ENCODE measurements at places on chromosomes 16 and 17.

- DNase-seq = peak; percentile 88
These were observed at the start of gene TMC7 for GRCh38 chr16:18983565-18984434. TSS of gene TMC7 (plus strand) at chr16:18983934. CDS start at chr16:18984064, 130 bp downstream.

DNA sequence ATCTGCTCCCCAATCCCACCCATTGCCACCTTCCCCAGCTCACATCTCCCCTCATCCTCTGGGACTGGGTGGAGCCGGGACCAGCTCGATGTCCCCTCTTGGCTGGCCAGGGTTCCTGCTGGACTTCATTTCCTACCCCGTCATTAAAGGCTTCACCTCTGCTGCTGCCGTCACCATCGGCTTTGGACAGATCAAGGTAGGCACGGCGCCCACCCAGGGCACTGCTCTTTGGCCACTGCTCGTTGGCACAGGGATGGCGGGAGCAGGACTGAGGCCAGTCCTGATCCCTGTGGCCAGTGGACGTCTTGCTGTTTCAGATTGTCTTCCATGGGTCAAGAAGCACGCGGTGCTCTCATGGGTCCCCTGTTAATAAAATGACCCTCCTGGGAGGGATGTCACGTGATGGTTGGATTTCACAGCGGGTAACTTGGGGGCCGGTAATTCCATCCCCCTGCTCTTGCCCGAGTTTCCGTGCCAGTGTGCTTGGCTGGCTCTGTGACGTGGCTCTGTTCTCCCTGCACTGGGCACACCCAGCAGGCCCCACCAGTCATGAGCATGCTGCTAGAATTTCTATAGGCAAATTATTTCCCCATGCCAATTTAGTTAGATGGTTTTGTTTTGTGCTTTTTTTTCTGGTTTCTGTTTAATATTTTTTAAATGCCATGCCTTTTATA is 3.1 kb downstream of the SLC26A11 start:
- no peak for DNase-seq

GRCh38 chr17:10114931-10115535 is 83.4 kb downstream of the GAS7 start:
- peak; percentile 91 for DNase-seq

DNA sequence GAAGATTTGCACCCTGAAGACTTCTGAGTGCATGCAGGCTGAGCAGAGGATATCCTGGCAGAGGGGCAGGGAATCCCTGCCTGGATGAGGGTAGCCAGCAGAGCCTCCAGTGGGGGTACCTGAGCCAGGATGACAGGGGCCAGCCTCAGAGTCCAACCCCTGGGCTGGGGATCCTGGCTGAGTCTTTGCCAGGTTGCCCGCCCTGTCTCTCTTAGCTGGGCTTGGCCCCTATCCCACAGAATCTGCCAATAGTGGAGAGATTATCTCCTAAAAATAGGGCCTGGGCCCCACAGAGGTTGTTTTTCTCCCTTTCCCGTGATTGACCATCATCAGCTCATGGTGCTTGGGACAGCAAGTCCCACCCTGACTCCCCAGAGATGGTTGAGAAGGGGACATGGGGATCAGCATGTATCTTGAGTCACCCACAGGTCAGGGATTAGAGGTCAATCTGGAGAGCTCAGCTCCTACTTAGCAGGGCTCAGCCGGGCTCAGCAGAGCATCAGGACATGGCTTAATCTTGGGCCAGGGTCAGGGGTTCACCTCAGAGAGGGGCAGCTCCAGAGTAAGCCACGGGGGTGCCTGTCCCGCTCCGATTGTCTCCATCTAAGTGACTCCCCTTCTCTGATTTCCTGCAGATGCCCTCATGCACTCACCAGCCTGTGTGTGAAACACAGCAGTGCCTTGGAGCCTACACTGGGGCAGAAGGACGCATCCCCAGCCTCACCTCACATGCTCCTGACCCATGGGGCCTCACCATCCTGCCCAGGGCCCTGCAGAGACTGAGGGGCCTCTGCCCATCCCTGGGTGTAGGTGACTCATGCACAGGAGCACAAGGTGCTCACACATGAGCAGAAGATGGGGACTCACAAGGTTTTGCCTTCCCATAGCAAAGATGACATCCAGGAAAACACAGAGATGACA is 11.5 kb downstream of the CDH16 start:
- DNase-seq = no peak

- no peak for DNase-seq
These were observed 59.0 kb upstream of the ATP2A3 start for GRCh38 chr17:4023220-4023619.

GRCh38 chr17:46135126-46135812 is 58.0 kb downstream of the KANSL1 start:
- no peak for DNase-seq

DNA sequence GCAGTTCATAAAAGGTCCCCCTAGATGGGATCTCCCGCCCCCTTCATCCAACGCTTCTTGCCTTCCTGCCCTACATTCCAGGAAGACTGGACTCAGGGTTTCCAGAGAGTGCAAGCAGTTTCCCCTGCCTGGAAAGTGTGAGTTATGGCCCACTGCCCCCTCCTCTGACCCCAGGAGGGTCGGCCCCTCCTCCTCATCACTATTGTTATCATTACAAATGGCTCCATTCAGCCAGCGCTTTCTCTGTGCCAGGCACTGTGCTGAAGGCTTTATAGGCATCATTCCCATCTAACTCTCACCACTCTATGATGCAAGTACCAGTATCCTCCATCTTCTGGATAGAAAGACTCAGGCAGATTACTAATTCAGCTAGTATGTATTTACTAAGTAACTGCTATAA is 90.7 kb downstream of the USP31 start:
- DNase-seq = no peak

Measured in fibroblast of skin of back (primary cell).